CD8-positive, alpha-beta memory T cell (primary cell): ENCODE measurements at places on chromosomes 5 and 9.

DNA sequence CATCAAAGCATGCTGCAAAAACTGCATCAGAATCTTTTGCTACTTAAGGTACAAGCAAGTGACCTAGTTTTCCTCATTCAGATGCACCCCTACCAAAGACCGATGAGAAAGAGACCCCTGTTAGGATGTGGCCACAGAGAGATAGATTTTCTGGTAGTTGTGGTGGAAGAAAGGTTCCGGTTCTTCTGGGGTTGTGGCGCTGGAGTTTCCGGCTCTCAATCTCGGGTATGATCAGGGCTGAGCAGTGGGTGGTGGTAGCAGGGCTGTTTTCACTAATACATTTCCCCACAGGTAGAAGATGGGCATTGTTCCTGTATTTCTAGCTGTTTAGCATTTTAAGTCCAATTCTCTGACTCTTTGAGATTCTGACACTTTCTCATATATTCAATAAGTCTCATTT is 58.4 kb downstream of the PCSK1 start:
- DNase-seq = no peak

DNA sequence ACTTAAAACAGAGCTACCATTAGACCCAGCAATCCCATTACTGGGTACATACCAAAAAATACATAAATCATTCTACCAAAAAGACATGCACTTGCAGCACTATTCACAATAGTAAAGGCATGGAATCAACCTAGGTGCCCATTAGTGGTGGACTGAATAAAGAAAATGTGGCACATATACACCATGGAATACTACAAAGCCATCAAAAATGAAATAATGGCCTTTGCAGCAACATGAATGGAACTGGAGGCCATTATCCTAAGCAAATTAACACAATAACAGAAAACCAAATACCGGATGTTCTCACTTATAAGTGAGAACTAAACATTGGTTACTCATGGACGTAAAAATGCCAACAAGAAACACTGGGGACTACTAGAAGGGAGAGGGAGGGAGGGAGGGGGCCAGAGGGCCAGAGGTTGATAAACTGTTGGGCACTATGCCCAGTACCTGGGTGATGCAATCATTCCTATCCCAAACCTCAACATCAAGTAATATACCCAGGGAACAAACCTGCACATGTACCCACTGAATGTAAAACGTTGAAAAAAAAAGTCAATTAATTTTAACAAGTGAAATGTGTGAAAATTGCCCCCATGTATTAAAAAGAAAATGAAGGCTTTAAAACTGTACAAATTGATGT is 24.5 kb upstream of the GPR150 start:
- DNase-seq = no peak

GRCh38 chr5:174799121-174799520 is 74.7 kb downstream of the MSX2 start:
- no peak for DNase-seq

DNA sequence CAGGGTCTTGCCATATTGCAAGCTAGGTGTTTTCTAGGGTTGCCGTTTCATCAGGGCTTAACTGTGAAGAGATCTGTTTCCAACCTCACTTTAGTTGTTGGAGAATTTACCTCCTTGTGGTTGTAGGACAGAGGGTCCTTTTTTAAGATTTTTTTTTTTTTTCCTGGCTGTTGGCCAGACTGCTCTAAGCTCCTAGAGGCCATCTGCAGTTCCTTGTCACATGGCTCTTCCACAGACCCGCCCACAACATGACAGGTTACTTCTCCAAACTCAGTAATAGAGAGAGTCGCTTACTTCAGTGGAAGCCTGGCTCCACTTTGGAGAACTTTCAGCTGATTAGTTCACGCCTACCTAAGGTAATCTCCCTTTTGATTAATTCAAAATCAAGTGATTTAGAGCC is 543.7 kb downstream of the DMRTA1 start:
- DNase-seq = no peak

GRCh38 chr5:37604290-37604689 is 225.2 kb downstream of the WDR70 start:
- no peak for DNase-seq

GRCh38 chr5:423233-423565 is 19.8 kb upstream of the EXOC3 start:
- DNase-seq = no peak

- DNase-seq = no peak
Measured at GRCh38 chr5:155024015-155024414, 10.5 kb downstream of the KIF4B start.

DNA sequence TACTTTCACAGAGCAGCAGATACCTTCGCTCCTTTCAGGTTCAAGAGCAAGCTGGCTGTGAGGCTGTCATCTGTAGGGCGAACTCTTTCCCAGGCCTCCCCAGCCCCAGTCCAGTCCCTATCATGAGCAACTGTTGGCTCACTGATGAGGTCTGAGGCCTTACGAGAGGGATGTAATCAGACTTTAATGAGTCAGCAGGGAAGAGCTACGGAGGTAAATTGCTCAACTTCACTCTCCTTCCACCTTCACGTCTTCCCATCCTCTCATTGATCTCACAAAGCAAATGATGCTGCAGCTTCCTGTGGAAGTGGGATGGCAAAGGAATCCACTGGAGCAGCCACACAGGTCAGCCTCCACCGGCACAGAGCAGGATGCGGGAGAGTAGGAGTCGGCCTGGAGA is 130.7 kb upstream of the TBCA start:
- no peak for DNase-seq

DNA sequence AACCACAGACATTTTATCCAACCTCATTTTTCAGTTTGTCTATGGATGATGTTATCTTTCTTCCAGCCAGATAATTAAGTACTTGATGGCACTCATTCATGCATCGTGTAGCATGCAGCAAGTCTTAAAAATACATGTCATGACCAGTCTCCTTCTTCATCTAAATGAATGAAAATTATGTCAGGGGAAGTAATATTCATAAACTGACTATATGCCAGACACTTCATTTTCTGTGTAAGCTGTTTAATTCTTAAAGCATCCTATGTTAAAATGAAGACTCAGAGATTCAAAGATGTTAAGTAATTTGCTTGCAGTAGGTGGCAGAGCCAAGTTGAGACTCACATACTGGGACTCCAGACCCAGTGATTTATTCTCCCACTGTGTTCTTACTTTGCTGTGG is 181.7 kb upstream of the CD180 start:
- DNase-seq = no peak

GRCh38 chr5:84227236-84227635 is 157.4 kb downstream of the EDIL3 start:
- no peak for DNase-seq

GRCh38 chr5:13477118-13477737 is 467.3 kb downstream of the DNAH5 start:
- DNase-seq = no peak

- no peak for DNase-seq
Measured at GRCh38 chr5:96157077-96157780, 195.6 kb upstream of the ELL2 start.

DNA sequence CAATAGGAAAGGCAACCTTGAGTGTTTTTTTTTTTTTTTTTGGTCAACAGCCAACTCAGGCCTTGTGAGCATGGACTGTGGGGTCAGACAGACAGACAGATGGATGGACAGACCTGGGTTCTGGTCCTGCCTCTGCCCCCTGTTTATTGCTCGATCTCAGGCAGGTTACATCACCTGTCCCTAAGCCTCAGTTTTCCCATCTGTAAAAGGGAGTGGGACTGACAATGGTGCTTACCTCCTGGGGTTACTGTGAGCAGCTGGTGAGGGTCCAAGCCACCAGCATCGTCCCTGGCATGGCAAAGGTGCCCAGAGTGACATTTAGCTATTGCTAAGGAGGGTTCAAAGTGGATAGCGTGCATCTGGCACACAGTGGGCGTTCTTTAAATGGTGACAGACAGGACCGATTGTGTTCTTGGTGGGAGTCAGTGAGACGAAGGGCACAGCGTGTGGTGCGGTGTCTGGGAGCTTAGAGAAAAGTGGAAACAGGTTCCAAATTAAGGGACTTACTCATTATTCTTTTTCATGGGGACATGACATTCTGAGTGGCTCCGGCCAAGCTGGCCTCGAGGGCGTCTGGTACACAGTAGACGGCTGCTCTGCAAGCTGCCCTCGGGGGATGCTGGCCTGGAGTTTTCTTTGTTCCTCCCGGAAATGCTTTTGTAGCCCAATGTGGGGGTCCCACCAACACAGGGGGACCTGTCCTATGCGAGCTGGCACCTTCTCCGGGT is 72.1 kb downstream of the COL27A1 start:
- no peak for DNase-seq

DNA sequence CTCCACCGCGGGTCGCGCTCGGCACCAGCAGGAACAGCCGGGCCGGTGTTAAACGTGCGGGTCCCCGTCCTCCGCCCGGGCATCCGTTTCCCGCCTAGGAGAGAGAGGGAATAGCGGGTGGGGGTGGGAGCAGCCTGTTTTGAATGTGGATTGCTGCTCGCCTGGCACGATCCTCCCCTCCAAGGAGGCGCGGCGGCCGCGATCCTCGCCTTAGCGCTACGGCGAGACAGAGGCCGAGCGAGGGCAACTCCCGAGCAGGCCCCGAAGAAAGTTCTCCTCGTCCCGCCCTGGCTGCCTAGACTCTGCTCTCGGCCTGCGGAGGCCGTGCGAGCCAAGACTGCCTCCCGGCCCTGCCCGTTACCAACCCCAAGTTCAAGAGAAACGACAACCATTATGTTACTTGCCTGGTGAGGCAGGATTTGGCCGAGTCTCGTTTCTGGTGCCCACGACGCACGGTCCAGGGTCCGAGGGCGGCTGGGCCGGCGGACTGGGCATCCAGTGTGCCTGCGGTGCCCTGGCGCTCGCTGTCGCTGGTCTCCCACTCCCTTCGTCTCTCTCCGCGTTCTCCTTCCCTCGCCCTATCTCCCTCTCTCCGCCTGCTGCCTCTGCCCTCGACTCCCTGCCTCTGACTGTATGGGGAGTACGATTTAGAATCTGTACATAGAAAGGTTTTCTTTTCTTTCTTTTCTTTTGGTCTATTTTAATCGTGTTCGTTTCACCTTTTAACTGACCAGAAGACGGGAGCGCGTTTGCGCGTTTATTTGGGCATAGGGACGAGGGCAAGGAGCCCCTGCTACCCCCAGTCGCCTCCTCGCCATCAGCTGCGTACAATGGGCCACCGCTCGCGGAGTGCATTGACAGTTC is 724 bp downstream of the NR2F1-AS1 start:
- DNase-seq = no peak

DNA sequence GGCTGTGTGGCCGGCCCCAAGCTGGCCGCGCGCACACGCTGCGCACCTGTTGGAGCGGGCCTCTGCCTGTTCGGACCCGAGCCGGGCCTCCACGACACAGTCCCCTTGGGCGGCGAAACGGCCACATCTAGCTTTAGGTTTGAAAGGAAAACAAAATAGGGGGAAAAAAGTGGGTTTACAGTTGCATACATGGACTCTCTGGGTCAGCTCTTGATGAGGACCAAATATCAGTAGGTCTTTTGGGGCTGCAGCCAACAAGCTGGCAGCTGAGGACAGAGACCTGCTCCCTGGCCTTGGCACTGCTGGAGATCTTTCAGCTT is 20.7 kb downstream of the IGIP start:
- DNase-seq = no peak

DNA sequence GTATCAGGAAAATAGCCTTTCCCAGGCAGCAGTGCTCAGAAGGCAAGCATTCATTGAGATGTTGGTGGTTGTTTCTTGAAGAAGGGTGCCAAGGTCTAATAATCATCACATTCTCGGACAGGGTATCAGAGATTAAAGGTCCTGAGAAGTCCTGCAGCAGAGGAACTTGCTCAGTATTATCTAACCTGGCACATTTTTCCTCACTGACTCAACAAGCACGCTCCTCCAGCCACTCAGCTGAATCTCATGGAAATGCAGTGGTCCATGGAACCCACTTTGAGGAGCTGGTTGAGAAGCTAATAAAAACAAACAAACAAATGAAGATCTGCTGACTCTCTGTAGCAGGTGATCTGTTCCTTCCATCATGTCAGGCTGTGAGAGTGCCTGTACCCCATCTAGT is 35.3 kb upstream of the ICE1 start:
- no peak for DNase-seq

GRCh38 chr9:130933114-130934046 is 5.7 kb downstream of the FIBCD1 start:
- no peak for DNase-seq

DNA sequence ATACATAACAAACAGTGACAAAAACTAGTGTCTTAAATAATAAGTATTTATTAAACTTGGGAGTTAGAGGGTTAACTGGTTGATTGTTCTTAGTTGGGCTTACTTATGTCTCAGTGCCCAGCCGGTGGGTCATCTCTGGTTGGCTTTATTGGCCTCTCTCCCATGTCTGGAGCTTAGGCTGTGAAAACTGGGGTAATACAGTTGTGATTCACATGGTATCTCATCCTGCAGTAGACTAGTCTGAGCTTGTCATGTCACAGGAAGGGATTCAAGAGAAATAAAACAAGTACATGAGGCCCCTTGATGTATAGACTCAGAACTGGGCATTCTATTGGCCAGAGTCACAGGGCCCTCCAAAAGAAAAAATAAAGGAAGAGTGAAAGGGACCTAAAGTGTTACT is 466.4 kb upstream of the SMC2 start:
- no peak for DNase-seq

DNA sequence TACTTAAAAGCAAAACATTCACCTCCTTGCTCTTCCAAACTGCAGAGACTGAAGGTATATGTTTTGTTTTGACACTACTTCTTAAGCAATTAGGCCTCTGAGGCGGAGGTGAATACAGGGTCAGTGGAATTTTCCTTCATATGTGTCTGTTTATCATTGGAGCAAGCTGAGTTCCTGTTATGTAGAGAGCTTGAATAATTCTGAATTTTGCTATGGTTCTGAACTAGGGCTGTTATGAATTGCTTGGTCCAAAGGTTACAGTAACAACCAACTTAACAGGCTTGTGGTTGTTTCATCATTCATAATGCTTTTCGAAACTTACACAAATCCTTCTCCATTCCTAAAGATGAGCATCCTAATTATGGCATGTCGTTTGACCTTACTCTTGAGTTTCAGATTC is 444.6 kb upstream of the MEF2C start:
- DNase-seq = no peak

DNA sequence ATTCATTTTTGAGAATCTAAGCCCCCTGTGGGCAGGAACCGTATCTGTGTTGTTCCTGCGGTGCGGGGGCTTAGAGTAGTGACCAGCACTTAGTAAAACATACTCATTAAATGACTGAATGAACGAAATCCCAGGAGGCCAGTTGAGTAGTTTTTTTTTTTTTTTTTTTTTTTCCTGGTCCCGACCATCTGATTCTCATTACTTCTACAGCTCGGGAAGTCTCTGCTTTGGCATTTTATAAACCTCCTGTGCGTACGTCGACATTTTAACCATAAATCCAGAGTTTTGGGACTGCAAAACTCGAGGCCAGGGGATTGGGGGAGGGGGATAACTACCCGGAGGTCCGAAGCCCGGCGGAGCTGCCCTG is 31.5 kb upstream of the SPRY4 start:
- DNase-seq = no peak

GRCh38 chr5:66585291-66585690 is 10.9 kb upstream of the MAST4 start:
- no peak for DNase-seq
